ENCODE measurements at places on chromosomes 1 and 21.

GRCh38 chr1:17059391-17060305 is 5.8 kb upstream of the SDHB start:
- DNase-seq = peak; percentile 83

DNA sequence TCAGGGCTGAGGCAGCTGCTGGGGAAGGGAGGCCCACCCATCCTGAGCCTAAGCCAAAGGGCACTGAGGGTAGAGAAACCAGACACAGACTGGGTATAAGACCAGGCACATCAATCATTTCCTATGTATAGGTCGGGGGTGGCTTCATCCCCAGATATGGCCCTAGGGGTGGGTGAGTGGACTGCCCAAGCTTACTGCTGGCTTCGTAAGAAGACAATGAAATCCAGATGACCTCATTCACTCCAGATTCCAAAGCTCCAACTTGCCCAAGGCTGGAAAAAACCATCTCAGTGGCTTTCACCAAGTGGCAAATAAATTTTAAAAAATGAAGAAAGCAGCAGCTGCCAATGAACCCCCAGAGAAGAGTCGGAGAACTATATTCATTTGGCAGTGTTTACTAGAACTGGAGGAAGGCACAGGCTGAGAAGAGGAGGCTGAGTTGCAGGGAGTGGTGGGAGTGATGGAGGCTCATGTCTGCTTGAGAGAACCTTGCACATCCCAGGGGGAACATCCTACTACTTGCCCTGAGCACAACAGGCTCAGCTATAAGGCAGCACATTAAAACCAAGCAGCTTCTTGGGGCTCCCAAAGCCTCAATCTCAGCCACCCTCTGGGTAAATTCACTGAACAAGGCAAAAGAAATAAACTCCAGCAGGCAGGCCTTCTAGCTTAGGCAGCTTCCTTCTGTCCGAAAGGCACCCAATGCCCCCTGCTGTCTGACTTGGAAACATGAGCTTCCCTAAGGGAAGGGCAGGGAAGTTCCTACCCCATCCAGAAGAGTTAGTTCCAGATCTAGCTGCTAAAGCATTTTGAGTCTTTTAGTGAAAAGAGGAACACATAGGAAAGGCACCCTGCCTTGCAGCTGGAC is 14.1 kb downstream of the PEA15 start:
- peak; percentile 57 for DNase-seq

GRCh38 chr1:99326215-99326949 is 62.1 kb downstream of the PLPPR4 start:
- no peak for DNase-seq

- DNase-seq = no peak
Measured at GRCh38 chr1:182368358-182368757, 23.2 kb downstream of the GLUL start.

DNA sequence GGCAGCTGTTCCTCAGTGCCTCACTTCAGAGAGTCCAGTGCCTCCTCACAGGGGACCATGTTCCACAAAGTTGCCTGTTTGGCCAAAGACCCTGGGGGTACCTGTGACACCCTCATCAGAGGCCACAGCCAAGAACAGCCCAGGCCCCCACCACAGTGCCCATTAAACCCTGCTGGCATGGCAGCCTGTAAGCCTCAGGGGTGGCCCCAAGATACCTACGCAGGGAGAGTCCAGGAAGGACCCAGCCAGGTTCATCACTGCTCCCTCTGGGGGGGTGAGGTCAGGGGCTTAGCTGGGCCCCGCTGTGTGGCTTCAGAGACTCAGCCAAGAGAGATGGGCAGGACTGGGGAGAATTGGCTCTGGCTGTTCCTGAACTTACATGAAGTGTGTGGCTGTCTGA is 19.1 kb upstream of the PRDM16 start:
- no peak for DNase-seq

DNA sequence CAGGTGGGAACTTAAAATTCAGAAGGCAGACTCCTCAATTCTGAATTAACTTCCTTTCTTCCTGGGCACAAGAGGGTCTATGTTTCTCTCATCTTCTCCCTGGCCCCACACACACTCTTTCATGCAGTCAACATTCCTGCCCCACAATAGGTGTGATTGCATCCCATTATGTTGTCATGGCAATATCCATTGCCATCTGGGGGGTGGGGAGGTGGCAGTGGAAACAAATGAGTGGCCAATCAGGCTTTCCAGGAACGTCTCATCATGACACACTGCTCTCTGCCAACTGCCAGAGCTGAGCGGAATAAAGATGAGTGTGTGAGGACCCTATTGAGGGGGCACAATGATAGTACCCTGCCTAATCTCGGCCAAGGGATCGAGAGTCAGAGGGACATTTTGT is 80.4 kb downstream of the KCND3 start:
- no peak for DNase-seq

GRCh38 chr1:3603156-3603555 is 8.2 kb downstream of the MEGF6 start:
- no peak for DNase-seq

GRCh38 chr1:93925206-93925605 is 16.0 kb upstream of the GCLM start:
- no peak for DNase-seq

GRCh38 chr1:1665815-1666251 is 7.0 kb upstream of the CDK11B start:
- no peak for DNase-seq

GRCh38 chr21:45011911-45012661 is 62.3 kb upstream of the ADARB1 start:
- peak; percentile 80 for DNase-seq

- DNase-seq = no peak
Measured at GRCh38 chr1:109751531-109752260, 10.9 kb upstream of the GSTM3 start.

DNA sequence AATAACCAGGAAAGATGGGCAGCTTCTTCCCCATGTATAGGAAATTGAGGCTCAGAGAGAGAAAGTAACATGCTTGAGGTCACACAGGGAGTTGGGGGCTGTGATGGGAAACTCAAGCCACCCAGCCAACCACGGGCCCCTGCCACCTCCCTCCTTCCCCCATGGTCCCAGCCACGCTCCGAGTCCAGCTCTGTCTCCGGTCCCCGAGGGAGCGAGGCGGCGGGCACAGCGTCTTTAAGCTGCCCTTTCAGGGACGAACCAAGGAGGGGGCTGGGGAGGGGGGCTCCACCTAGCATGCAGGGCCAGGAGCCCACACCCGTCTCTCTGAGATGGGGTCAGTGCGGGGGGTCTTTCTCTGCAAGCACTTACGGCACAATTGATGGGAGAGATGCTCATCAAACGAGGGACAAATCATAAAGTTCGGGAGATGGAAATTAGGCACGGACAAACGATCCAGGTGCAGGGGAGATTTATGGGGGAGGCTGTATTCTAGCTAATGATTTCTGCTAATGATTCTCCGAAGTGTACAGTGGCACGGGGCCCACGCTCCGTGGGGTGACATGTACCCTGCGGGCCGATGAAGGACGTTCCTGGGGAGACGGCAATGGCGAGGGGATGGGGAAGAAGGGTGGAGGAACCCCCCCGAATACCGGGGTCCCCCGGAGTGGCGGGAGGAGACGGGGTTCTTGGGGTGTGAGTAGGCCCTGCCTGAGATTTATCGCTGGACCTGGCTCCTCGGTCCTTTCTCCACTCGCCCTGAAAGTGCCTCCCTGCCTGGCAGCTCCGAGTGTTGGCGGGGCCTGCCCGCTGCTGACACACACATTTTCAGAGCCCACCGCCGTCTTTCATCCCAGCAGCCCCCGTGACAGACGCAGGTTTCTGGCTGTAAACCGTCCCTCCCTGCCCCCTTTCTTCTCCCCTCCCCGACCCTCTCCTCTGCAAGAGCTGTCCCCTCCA is 31.2 kb upstream of the CASZ1 start:
- DNase-seq = no peak

DNA sequence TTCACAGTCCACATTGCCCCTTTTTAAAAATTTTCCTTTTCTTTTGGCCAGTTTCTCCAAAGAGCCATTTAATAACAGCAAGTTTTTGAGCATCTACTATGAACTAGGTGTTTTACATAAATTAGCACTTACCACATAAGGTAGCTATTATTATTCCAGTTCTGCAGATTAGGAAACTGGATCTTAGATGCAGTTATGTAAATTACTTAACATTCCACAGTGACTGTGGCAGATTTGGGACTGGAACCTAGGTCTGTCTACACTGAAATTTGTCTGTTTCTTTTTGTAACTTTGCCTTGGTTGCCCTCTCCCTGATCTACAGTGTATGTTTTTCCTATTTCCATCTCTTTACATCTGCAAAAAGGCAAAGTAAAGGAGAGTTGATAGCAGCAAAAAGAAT is 164.8 kb upstream of the ATP1B1 start:
- DNase-seq = no peak

GRCh38 chr1:184101141-184101540 is 49.6 kb downstream of the TSEN15 start:
- DNase-seq = no peak

DNA sequence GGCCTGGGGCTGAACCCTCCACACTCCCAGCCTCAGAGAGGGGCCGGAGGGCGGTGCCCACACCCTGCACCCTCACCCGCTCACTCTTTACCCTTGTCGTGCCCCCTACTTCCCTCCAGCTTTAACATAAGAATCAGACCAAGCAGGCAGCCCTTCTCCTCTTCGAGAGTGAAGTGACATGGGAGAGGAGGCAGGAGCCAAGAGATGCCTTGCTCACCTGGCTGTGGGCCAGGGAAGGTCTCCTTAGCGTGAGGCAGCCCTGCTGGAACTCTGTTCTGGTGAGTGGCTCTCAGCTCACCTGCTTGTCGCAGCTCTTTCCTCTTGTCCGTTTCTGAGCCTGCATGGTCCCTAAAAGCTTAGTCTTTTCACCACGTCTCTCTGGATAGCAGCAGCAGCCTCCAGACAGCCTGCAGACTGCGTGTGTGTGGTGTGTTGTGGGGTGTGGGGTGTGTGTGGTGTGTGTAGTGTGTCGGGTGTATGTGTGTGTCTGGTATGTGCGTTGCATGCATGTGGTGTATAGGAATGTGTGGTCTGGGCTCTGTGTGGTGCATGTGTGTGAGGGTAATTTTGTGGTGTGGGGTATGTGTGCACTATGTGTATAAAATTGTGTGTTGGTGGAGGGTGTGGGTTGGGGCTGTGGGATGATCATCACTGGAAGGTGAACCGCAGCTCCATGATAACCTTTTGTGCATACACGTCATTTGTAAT is 86.7 kb downstream of the CCDC185 start:
- no peak for DNase-seq

- DNase-seq = no peak
Measured at GRCh38 chr1:213939888-213940287, 47.9 kb upstream of the PROX1 start.

GRCh38 chr1:42153624-42154023 is 414 bp downstream of the GUCA2B start:
- DNase-seq = no peak

- no peak for DNase-seq
Measured at GRCh38 chr21:44071359-44072104, 35.7 kb upstream of the PWP2 start.

DNA sequence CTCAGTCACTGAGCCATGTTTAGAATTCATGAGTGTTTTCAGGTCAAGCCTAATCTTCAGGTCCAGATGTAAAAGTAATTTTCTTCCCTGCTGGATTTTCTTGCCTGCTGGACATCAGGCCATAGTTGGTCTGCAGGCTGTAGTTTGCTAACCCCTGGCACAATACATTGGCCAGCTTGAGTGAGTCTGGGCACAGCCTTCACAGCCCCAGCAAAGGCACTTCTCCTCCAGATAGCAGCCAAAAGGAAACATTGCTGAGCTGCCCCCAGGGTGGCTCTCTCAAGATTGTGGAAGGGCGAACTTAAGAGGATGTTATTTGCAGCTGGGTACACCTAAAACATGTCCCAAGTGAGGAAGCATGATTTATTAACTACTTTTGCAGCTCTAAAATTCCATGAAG is 126.8 kb downstream of the PIK3R3 start:
- no peak for DNase-seq

DNA sequence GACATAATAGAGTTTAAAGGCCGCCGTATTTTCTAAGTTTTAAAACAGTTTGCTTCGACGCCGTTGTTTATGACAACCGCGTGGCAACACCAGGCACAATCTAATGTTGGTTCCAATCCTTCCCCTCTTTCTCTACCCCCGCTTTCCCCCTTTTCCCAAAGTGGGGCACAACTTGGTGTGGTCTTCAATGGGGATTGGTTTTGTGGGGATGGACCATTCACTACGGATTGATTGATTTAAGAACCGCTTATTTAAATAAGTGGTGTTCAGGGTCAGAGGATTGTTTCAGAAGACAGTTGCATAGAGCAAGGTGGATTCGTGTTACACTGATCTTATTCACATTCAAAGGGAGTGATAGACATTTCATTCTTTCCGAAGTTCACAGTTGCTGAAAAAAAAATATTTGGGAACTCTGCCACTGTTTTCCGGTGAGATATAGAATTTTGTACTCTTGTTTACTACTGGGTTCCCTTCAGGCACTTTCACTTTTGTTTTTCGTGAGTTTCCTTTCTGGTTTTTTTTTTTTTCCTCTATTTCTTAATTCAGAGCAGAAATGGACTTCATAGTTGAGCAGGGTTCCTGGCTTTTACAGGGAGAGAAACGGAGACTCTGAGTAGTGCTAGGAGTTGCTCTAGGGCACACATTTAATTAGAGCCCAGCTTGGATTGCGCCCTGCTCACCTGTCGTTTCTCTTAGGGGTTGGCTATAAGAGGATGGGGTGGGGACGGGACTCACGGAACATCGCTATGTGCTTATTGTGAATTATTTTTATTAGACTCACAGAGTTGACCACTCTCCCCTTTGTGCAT is 79.6 kb upstream of the AK4 start:
- DNase-seq = no peak

GRCh38 chr1:25958465-25958864 is 39.4 kb downstream of the PAFAH2 start:
- DNase-seq = no peak

- peak; percentile 17 for DNase-seq
Measured at GRCh38 chr1:16120407-16120806, 35.5 kb downstream of the EPHA2 start.

DNA sequence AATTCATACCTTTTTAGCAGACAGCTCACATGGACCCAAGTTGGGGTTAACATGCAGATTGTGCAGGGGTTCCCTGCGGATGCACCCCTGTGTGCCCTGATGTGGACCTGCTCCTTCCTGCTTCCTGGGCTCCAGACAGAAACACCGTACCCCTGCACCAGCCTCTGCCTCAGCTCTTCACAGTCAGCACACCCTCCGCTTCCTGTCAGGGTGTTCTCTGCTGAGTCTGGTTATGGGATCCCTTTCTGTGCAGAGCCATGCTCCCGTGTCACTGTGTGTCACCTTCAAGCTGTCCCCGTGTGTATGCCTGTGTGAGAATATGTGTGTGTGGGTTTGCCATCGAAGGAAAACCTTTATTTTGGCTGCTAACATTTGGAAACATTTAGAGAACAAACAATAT is 48.7 kb upstream of the KCNJ15 start:
- DNase-seq = no peak

GRCh38 chr21:25298512-25299491 is 308.5 kb downstream of the MRPL39 start:
- no peak for DNase-seq

GRCh38 chr1:41153750-41154274 is 88.3 kb downstream of the SCMH1 start:
- DNase-seq = no peak

- no peak for DNase-seq
Measured at GRCh38 chr1:91032349-91032748, 10.5 kb upstream of the ZNF644 start.
